ENCODE measurements at places on chromosomes 5 and 9.

DNA sequence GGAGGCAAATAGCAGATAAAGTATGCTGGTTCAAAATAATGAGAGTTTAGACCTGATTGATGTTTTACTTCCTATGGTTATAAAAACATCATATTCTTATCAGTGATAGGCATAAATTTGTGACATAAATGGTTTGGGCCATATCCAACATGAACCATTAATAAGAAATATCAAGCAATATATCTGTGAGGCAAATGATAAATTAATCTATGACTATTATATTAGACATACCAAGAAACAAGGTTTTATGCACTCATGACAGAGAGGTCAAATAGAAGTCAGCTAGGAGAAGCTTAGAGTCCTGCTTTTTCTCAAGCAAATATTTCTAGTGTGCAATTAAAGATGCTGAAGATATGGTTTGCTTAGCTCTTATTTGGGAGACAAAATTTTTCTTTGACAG lies 10.4 kb downstream of the SMIM3 start:
- DNase-seq: no peak

- no peak for DNase-seq
Observed at GRCh38 chr5:38725371-38725865, 120.4 kb upstream of the OSMR start.

DNA sequence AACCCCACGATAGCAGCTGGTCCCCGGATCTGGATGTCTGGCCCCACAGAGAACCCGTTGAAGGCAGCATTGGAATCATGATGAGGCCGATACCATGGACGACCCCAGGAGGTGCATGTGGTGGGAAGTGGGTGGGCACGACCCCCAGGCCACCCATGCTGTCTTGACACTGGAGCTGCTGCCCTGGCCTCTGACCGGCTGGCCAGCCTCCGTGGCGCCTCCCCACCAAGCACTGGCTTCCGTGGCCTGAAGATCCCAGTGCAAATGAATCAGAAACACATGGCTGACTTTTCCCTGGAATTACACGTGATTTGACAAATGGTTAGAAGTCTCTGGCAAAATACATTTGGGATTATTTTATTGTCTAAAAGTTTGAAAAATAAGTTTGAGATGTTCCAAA lies 259.0 kb upstream of the IRX1 start:
- DNase-seq: no peak

DNA sequence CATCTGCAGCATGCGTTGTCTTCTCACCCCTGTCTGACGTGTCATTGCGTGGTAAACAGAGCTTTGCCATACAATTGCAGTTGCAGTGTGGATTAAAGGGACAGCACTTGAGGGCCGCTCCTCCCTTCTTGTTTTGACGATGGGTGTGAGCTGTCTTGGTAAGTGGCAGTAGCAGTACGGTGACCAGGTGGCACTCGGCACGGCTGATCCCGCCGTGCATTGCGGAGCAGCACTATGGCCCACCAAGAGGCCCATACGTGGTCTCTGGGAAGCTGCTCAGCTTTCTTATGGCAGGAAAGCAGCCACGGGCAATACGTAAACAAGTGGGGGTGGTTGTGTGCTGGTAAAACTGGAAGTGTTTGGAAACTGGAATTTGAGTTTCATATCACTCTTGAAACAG lies 25.1 kb downstream of the EHMT1 start:
- DNase-seq: no peak

- peak; percentile 71 for DNase-seq
Observed at GRCh38 chr5:149381986-149382338, 2.9 kb upstream of the IL17B start.

DNA sequence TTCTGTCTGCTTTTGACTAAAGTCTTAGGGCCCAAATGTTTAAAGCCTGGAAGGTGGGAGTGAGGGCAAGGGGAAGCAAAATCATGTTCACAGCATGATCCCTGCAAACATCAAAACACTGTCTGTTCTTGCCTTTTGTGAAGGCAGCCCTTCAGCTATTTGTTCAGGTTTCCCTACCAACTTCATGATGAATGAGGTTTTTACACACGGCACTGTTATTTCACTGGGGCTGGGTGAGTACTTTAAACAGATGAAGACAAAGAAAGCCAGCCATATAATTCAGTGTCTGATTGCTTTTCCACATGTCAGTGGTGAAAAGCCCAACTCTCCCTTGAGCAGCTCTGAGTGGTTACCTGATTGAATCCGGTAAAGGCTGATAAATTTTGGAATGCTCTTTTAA lies 224.7 kb upstream of the GRAMD2B start:
- DNase-seq: no peak

- no peak for DNase-seq
Observed at GRCh38 chr9:98432134-98432533, 176.7 kb upstream of the TBC1D2 start.

- no peak for DNase-seq
Observed at GRCh38 chr5:137858954-137859353, 8.7 kb upstream of the MYOT start.

DNA sequence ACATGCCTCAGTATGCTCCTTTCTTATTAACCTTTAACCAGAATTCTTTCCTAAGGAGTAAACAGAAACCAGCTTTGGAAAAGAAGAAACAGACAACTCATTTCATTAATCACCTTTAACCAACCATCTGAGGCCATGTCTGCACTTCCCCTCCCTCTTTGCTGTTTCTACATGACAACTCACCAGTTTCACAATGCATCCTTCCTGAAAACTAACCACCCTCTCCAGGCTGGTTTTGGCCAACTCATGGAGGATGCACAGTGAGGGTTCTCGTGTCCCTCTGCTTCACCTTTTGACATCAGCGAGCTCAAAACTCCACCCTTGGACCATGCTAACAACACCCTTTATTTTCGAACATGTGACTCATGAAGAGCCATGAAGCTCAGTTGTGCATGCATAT lies 244.1 kb downstream of the ELAVL2 start:
- no peak for DNase-seq

DNA sequence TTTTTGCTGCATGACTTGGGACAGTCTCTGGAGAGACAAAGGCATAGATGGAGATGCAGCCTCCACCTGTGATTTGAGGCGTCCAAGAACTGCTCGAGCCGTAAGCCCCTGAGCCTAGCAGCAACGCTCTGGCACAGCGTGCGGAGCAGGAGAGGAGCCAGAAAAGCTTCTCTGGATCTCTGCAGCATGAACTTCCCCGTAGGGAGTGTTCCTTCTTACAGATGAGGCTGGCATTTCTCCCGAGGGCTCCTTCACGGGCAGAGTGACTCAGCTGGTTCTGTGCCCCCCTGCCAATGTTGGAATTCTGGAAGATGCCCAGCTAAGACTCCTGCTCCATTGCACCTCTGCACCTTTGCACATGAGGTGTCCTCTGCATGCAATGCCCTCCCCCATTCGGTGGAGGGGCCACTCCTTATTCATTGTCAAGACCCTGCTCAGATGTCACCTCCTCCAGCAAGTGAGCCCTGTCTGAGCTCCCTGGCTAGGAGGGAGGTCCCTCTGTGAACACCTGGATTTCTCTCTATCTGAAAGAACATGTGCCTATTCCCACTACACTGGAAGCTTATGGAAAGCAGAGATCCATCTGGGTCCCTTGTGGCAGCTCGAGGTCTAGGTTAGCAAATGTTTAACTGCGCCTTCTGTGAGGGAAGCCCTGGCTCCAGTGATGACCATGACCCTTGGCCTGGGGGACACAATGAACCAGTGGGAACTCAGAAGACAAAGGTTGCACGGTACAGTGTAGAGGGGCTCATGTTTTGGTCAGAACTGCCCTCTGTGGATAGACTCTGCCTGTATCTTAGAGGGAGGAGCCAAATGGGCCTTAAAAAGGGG lies 39.6 kb downstream of the SH3PXD2B start:
- no peak for DNase-seq

DNA sequence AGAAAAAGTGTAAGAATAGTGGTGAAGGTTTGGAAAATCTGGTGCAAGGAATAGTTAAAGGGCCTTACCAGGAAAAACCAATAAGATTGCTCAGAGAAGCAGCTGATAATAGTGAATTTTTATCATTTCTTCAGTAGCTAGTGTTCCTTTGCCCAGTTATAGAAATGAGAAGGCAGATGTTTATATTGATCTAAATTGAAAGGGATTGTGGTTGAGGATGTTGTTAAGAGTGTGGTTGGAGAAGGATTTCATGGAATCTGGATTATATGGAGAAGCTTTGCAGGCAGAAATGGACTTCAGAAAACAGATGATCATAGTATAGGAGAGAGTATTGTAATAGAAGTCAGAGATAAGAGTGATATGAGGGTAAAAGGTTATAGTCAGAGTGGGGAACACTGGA lies 102.6 kb downstream of the XRCC4 start:
- DNase-seq: no peak

DNA sequence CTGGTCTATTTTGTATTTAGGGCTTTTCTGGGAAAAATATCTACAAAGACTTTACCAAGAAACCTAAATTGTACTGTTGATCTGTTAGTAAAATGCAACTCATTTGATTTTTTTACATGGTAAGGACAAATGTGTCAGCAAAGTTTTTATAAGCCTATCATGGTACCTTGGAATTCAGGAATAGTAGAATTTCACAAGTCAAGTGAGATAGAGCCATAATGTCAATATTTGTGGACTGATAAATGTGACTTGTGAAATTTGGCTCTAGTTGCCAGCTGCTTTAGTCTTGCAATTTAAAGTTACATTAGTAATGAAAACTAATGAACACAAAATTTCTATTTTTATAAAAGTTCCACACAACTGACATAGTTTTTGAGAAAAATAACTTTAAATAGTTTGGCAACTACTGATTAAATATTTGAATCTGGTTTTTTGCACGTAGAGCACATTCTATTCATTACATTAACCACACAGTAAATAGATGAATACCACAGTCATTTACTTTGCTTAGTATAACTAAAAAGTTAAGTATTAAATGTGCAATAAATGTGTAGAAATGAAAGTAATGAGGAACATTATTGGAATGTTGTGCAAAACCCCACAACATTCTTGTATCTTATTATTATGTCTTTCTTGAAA lies 41.2 kb upstream of the RIOK2 start:
- DNase-seq: no peak

DNA sequence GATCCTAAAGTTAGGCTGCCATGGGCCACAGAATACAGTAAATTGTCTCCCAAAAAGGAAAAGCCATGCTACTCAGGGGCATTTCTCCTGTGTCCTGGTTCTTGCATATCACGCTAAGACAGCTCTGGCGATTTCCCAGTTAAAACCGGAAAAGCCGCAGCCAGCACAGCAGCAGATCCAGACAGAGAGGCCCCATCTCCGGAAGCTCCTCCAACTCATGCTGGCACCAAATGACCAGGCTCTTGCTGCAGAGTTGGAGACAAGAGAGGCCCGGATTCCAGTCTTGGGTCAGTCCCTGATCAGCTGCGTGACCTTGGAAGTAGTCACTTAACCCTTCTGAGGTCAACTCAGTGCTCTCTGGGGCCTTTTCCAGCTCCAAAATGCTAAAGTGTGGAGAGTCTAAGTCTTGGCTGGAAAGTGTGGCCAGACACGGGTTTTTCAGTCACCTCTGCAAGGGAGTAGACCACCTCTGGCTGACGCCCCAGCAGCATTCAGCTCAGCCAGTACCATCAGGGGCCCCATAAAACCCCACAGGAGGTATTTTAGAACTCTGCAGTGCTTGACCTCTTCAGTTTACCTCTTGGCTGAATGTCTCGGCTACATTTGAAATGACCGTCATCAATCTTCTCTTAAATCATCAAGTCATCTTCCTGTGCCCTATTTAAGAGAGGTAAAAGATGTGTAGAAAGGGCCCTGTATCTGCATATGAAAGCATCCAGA lies 16.2 kb downstream of the GDNF start:
- no peak for DNase-seq
